Fibroblast of upper back skin (primary cell): ENCODE measurements at places on chromosomes 3 and 15.

- DNase-seq, result no peak
Observed at GRCh38 chr3:45771831-45772230, 24.5 kb downstream of the SLC6A20 start.

DNA sequence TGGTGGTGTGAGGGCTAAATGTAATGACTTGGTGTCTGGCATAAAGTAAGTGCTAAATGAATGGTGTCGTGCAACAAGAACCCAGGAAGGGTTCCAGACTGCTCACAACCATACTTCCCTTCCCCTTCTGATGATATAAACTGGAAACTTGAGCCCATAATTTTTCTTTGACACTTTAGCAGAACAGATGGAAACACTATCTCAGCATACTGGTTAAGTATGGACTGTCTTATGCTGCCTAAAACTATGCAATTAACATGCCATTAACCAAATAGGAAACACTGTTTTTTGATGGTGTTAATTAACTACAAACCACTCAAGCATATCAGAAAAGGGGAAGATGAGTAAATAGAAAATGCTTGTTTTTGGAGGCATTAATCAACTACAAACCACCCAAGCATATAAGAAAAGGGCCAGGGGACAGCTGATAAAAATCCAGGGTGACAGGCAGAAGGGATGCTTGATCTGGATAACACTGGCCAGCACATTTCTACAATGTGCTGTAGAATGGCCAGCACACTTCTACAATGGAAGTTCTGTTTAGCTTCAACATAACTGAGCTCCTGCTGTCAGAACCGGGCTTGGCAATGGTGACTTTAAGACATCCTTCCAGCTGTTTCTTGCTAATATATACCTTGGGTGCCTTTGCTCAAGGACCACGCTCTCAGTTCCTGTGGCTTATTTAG, 85.5 kb upstream of the FAM3D start:
- no peak for DNase-seq

DNA sequence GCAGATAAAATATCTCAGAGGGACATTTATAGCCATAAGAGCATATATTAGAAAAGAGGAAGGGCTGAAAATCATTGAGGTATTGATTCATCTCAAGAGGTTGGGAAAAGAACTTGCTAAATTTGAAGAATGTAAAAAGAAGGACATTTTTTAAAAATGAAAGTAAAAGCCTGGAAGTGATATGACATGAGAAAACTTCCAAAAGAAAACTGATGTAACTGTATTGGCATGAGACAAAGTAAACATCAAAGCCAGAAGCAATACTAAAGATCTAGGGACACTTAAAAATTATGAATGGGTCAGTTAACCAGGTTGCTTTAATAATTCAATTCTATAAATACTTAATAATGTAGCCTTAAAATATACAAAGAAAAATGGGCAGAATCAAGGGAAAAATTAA, 31.9 kb downstream of the CEP63 start:
- peak; percentile 28 for DNase-seq

DNA sequence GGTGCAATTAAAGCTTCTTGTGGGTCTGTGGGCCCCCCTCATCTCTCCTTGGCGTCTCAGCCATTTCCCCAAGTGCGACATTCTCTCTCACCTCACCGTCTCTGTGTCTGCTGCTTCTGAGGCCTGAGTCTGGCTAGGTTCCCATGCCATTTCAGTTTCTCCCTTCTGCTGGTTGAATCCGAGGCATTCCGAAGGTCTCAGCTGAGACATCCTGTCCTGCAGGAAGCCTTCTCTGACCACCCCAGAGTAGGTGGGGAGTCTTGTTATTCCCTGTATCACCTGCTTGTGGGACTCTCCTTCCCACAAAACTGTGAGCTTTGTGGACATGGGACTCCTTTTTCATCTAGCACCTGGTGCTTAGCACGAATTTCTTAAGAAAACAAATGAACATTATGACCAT, 78.3 kb downstream of the ASB7 start:
- no peak for DNase-seq

DNA sequence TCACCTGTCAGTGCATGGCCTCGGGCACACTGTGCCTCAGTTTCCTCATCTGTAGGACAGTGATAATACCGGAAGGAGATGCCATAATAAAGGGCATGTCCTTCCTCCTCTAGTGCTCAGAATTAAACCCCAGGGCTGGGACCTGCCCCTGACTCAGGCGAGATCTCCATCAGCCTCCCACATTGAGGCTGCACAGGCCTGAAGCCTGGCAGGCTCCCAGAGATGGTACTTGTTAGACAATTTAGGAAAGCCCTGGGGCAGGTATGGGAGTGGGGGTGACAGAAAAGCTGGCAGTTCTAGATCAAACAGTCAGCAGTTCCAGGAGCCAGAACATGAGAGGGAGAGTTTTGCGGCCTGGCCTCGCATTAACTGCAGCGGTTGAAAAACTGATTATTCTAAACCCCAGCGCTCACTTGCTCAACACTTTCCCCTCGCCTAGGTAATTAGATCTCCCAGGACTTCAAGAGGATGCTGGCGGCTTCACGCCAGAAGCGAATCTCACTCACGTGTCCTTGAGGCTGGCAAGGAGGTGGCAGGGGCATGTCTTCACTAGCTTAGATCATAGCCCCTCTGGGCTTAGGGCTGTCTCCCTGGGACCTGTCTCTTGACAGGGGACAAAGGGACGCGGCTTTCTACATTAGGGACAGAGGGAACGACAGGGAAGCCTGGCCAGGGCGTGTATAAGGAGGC, 73.1 kb downstream of the ATP2B2 start:
- no peak for DNase-seq

DNA sequence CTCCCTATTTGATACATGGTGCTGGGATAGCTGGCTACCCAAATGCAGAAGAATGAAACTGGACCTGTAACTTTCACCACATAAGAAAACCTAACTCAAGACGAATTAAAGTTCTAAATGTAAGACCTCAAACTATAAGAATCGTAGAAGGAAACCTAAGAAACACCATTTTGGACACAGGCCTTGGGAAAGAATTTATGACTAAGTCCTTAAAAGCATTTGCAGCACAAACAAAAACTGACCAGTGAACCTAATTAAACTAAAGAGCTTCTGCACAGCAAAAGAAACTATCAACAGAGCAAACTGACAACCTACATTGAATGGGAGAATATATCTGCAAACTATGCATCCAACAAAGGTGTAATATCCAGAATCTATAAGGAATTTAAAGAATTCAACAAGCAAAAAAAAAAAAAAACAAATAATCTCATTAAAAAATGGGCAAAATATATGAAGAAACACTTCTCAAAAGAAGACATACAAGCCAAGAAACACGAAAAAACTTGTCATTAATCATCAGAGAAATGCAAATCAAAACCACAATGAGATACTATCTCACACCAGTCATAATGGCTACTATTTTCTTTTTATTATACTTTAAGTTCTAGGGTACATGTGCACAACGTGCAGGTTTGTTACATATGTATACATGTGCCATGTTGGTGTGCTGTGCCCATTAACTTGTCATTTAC, 37.0 kb downstream of the HDGFL3 start:
- no peak for DNase-seq

DNA sequence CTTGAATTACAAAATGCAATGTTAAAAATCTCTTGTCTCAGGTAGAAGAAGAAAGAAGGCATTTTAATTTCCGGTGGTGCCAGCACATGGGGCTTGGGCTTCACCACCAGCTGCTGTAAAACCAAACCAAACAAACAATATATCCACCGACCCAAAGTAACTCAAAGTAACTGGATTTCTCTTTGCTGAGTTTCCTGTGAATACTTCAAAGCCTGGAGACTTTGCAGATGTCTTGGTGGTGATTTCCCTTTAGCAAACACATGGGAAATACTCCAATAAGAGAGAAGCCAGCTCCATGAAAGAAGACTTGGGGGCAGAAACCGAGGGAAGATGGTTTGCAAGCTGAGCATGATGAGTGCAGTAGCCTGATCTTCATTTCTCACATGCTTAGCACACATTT, 62.6 kb downstream of the EIF4E3 start:
- no peak for DNase-seq

DNA sequence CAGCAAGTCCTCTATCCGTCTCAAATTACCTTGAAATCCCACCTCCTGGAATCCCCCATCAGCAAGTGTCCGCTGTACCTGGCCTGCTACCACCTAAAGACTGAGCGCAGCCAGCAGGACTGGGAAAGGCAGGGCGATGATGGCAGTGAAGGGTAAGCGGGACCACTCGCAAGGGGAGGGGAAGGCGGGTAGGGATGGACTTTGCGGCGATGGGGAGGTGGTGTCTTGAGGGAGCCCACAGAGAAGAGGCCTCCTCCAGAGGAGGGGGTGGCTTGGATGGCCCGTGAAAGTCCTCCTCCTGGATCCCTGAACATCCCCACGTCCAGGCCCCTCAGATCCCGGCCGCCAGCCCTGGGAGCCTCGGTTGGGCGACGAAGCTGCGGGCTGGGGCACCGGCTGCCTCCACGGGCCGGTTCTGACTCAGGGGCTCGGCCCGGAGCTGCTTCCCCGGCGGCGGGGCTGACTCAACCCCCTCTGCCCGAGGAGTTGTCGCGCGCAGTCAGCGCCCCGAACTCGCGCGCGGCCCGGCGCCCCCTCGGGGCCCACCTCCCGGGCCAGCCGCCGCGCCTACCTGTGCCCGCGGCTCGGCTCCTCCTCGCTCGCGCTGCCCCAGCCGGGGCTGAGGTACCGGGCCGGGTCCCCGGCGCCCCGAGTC, 512 bp downstream of the LARP6 start:
- no peak for DNase-seq

DNA sequence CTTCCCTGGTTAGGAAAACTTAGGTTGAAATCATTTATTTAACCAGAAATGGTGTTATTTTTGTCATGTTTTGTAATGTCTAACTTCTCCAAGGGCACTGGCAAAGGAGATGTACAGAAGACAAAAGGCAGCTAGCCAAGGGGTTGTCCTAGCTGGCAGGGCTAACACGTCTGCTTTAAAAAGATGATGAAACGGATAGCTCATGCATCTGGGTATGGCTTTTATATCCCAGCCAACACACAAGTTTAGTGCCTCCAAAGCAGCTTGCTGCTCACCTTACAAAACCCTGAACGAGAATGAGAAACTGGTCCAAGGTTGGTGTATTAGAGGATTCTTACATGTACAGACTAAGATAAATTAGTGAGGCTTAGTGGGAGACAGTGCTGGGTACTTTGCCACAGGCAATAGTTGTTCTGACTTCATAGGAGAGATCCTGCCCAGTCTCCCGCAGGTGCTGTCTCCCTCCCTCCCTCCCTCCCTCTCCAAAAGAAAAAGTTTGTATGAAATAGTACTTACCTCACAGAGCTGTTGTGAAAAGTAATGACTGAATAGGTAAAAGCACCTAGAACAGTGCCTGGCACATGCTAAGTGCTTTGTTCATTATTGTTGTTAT, 47.8 kb downstream of the KCNMB2 start:
- DNase-seq, result no peak

DNA sequence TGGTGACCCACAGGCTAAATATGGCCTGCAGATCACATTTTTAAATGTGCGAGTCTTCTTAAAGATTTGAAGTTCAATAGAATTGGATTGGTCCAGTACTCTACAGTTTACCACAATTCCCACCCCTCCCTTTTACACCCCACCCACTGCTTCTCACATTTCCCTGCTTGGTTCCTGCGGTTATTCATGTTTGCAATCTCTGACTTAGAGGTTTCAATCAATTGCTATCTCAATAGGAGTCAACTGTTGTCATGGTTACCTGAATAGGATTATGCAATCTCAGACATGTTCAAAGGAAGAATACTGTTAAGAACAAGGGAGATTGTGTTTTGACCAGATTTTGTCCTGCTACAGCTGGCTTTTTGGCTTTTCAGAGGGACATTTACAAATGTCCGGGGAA, 4.9 kb upstream of the C3orf49 start:
- peak; percentile 25 for DNase-seq

GRCh38 chr3:50602595-50603191, 8.9 kb downstream of the CISH start:
- no peak for DNase-seq

DNA sequence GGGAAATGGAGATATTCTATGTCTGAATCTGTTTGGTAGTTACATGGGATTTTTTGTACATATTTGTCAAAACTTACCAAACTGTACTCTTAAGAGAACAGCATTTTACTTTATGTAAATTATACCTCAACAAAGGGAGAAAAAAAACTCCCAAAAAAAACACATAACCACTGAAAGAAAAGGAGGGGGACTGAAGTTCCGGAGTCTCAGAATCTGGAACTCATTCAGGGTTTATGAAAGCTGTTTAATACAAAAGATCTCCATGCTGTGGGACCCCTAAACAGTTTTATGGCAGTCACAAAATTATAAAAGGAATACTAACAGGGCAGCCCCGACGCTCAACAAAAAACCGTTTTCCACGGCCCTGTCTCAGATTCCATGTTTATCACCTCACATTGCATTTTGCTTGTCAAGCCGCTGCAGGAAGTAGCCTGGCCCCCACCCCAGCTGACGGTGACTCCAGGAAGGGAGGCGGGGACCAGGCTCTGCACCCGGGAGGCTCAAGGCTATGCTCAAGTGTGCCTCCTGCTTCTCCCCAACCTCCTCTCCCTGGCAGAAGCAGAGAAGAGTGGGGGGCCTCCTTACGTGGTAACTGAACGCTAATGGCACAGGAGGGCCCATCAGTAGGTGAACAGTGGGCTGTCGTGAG, 29.3 kb downstream of the RFT1 start:
- no peak for DNase-seq

DNA sequence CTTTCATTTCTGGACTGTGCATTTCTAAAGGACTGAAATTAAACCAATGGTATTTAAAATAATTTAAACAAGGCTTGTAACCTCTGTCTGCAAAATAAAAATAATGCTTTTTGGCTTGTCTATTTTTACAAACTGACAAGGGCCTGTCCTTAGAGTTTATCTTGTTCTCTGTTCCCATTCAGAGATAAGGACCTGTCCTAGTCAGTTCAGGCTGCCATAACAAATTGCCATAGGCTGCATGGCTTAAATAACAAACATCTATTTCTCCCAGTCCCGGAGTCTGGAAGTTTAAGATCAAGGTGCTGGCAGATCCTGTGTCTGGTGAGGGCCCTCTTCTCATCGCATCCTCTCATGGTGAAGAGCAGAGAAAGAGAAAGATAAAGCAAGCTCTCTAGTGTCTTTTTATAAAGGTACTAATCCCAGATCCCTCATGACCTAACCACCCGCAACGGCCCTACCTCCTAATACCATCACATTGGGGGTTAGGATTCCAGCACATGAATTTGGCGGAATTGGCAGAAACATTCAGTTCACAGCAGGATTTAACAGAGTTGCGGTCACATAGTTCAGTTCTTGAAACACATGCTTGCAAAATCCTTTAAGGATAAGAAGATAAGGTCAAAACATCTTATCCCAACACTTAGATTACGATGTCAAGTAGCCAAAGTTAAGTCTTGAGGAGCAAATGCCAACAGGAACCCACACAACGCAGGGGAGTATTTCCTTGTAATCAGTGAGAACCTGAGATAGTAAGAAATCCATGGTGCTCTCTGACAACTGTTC, 17.8 kb downstream of the KBTBD8 start:
- no peak for DNase-seq

GRCh38 chr15:71199384-71200351, 84.4 kb downstream of the THSD4 start:
- DNase-seq, result peak; percentile 64

DNA sequence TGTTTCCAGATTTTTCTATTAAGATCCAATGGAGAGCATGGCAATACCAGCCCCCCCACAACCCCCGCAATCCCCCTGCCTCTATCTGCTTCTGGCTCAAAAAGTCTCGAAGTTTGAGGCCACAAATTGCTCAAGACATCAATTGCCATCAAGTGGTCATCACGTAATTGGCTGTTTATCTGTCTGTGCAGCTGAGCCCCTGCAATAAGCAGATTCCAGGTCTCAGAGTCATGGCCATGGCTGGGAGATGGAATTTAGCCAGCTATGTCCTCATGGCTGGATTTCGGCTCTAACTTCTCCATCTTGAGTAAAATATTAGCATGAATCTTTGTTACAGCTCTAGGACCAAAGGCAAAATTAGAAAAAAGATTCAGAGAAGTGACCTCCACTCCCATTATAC, 22.7 kb downstream of the SSUH2 start:
- peak; percentile 91 for DNase-seq
